ENCODE measurements at places on chromosomes 4 and X. TPM values are rescaled to one million over a fixed set of nuclear protein-coding genes. Genes with fewer than 3 reads are reported as not detected.

RAB39B gene
- 0.23 TPM for total RNA-seq

GRCh38 chr4:158778156-158778711, 9.4 kb downstream of the FNIP2 start:
- H3K4me1 ChIP-seq, result peaks cover 35% of the 10 kb centered on the region
- H3K36me3 ChIP-seq, result no peaks in the 10 kb centered on the region
- H3K27me3 ChIP-seq, result no peaks in the 10 kb centered on the region
- no peak for DNase-seq
- no peak overlapping the region for H3K4me3 ChIP-seq

GRCh38 chr4:182715548-182715947, 201.6 kb downstream of the DCTD start:
- no peaks in the 10 kb centered on the region for H3K27me3 ChIP-seq
- no peaks in the 10 kb centered on the region for H3K36me3 ChIP-seq
- H3K27ac ChIP-seq, result no peak overlapping the region
- H3K4me1 ChIP-seq, result no peaks in the 10 kb centered on the region

- H3K4me1 ChIP-seq, result no peaks in the 10 kb centered on the region
- DNase-seq, result no peak
- H3K36me3 ChIP-seq, result no peaks in the 10 kb centered on the region
- H3K4me3 ChIP-seq, result no peak overlapping the region
Observed at GRCh38 chrX:1618689-1619088, 3.8 kb downstream of the ASMT start.

GRCh38 chr4:156933633-156934258, 37.9 kb downstream of the PDGFC start:
- H3K27me3 ChIP-seq, result no peaks in the 10 kb centered on the region
- no peak for DNase-seq
- peak overlapping the region; percentile 80 for H3K27ac ChIP-seq
- H3K36me3 ChIP-seq, result no peaks in the 10 kb centered on the region

All from Caco-2 (cell line).